ENCODE measurements at places on chromosomes 7 and 10. TPM values are rescaled to one million over a fixed set of nuclear protein-coding genes. Genes with fewer than 3 reads are reported as not detected.
A peak's percentile ranks its signal among the peaks of the same experiment; 100 is the strongest.

DNA sequence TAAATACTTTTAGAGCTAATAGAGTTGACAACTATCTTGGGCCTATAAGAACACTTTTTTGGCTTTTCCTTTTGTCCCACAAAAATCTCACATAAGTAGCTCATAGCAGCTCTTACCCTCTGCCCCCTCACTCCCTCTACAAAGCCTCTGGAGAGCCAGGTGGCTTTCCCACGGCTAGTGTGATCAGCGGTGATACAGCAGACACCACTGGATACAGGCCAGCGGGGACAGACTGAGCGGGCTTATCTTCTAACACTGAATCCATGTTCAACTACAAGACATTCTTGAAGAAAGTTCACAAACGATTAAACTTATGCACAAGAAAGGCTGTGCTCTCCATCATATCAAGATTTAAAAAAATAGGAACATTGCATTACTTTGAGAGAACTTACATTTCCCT lies 377.2 kb downstream of the PARD3 start:
- DNase-seq, result no peak

DNA sequence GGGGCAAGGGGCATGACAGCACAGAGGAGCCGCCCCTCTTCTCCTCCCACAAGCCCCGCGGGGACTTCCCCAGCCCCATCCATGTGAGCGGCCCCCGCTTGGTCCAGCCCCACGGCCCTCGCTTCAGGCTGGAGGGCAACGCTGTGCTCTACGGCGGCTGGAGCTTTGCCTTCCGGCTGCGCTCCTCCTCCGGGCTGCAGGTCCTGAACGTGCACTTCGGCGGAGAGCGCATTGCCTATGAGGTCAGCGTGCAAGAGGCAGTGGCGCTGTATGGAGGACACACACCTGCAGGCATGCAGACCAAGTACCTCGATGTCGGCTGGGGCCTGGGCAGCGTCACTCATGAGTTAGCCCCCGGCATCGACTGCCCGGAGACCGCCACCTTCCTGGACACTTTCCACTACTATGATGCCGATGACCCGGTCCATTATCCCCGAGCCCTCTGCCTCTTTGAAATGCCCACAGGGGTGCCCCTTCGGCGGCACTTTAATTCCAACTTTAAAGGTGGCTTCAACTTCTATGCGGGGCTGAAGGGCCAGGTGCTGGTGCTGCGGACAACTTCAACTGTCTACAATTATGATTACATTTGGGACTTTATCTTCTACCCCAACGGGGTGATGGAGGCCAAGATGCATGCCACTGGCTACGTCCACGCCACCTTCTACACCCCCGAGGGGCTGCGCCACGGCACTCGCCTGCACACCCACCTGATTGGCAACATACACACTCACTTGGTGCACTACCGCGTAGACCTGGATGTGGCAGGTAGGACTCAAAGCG lies 5.1 kb downstream of the AOC1 start:
- DNase-seq, result peak; percentile 79

GRCh38 chr10:32144817-32145688 lies 88.8 kb upstream of the KIF5B start:
- DNase-seq, result no peak

GRCh38 chr10:33235251-33235884 lies 99.1 kb downstream of the NRP1 start:
- no peak for DNase-seq

- no peak for DNase-seq
Measured at GRCh38 chr10:130048081-130048480, 62.5 kb downstream of the C10orf143 start.

DNA sequence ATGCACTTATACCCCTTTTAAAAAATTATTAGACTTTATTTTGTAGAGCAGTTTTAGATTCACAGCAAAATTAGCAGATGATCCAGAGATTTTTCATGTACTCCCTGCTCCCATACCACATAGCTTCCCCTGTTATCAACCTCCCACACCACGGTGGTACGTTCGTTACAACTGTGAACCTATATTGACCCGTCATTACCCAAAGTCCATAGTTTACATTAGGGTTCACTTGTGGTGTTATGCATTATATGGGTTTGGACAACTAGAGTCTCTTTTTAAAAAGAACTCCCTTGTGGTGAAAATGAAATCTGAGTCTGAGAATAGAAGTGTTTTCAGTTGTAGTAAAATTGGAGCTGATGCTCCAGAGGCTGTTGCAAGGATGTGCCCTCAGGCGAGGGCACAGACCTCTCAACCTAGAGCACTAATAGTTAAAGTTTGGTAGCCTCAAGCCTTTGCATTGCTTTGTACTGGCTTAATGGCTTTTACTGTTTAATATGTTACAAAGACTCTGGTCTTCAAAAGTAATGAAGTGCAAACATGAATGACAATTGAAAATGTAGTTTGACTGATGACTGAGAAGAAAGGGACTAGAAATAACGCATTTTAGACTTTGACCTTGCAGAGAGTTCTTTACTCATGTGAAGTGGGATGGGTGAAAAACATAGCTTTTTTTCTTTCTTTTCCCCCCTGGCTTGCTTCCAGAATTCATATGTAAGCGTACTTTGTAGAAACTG lies 30.6 kb upstream of the CSTF2T start:
- DNase-seq, result no peak

GRCh38 chr7:85573844-85574243 lies 387.0 kb upstream of the SEMA3D start:
- DNase-seq, result no peak

DNA sequence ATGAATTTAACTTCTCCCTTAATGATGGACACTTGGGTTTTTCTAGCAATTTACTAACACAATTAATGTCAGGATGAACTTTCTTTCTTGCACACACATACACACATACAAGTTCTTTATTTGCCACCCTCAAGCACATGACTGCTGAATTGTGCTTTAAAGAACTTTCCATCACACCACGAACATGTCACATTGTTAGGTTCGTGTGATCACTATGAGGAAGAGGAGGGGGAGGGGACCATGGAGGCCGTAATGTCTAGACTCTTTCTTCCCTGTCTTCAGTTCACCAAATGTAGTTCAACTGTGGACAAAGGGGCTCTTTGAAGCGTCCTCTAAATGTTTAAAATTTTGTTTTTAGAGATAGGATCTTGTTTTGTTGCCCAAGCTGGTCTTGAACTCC lies 31.0 kb downstream of the NUP42 start:
- DNase-seq, result no peak

DNA sequence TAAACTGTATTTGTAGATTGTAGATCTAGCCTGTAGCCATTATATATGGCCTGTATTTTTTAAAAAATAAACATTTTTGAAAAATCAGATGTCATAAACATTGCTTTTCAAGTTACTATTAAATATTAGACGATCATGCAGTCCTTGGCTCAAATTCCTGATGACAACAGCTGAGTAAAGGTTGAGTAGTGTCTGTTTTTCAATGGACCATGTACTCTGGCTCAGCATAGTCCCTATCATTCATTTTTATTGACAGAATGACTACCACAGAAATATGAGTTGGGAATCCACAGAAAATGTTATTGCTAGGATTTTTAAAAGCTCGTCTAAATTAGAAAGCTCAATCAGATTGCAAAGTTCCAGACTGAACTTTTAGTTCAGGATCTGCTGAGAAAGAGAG lies 145.4 kb downstream of the SORCS1 start:
- DNase-seq, result no peak

GRCh38 chr7:72781161-72781560 lies 46.8 kb downstream of the TYW1B start:
- DNase-seq, result no peak

DNA sequence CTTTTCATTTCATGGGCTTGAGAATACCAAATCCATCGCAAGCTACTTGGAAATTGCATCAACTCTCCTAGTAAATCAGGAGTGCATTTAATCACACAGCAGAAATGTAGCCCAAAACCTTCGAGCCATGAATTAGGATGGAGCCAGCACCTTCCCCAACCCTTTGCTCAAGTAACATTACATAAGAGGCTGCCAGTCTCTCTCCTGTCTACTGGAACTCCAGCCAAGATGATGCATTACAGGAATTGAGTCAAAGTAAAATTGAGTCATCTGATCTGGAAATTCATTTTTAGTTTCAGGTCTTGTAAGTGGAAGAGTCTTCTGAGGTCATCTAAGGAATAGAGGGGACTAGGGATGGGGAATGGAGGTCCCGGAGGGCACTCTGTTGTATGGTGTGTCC lies 69.7 kb upstream of the FHIP2A start:
- no peak for DNase-seq

- no peak for DNase-seq
Measured at GRCh38 chr10:99460070-99460469, 29.6 kb upstream of the GOT1 start.

DNA sequence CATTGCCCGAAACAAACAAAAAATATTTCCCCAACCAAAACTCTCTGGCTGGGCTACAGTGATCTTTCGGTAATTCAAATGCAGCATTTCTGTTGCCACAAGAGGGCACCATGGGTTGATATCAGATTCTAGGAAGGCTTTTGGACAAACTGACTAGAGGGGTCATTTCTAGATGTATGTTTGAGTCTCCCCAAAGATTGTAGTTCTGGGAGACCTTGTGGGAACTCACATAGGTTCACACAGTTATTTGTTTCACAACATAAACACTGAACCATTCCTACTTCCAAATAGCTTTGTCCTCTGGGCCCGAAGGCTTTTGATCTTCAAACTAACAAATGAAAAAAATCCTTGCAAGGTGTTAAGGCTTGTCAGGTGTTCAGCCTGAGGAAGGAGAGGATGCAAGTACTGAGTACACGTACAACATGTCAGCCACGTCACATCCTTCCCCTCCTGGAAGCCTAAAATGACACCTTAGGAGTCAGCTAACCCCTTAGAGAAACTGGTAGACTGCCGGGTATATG lies 37.0 kb upstream of the IL15RA start:
- DNase-seq, result no peak

DNA sequence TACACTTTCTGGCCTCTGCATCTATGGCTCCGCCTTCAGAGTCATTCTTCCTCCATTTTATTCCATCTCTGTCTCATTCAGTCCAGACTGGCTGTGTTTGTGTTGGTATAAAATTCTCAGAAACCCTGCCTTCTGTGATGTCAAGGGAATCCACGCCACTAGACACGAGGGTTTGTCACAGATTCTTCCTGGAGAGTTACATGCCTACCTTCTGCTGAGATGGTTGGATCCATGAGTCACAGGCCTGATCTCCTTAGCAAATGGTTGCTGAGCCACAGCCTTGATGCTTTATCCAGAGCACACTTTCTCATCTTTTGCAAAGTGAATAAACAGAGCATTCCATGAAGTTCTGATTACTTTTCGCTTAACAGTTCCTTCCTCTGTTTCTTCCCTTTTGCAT lies 35.9 kb upstream of the TSPAN33 start:
- DNase-seq, result no peak

DNA sequence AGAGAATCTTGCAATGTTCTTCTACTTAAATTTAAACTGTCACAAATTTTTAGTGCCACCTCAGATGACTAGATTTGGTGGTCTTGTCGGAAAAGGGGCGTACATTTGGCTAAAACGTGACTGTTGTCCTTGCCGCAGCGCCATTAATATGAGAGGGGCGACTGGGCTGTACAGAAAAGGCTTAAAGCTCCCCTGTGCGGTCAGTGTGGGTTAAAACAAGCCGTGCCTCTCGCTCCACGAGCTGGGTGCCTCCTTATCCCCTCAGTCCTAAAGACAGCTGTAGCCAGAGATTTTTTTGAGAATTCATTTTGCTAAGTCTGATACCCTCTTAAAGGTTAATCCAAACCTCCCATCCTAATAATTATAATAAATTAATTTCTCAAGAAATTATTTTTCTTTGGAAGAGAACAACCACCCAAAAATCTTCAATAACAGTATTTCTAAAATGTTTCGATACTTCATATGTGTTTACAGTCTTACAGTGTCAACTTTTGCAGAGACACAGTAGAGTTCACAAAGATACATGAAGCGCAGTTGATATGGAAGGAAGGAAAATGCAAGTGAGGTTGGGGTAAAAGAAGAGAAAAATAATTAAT lies 68.6 kb downstream of the C7orf25 start:
- no peak for DNase-seq

GRCh38 chr10:89002226-89002978 lies 11.8 kb downstream of the FAS start:
- no peak for DNase-seq

GRCh38 chr10:82208726-82209125 lies 333.7 kb downstream of the NRG3 start:
- DNase-seq, result no peak

- no peak for DNase-seq
Measured at GRCh38 chr10:8369666-8370065, 315.2 kb downstream of the GATA3 start.

DNA sequence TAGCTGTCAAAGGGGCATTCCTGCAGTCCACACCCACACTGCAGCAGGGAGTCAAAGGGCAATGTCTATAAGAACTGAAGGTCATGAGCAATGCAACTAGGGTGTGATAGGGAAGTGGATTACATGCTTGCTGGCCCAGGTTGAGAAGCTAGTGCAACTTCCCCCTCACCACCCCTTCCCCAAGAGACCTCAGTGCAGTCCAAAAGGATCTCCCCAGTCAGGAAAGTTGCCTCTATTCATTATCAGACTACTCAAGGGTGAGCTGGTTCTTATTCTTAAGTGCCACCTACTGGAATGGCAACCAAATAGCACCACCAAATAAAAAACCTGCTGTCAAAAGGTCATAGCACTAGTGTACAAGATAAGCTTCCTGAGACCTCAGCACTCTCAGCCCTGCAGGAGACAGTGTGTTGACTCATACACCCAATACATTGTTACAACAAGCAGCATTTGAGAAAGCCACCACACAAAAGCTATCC lies 28.2 kb downstream of the MTERF1 start:
- no peak for DNase-seq

- DNase-seq, result no peak
Measured at GRCh38 chr7:78015574-78016260, 217.1 kb downstream of the PHTF2 start.

DNA sequence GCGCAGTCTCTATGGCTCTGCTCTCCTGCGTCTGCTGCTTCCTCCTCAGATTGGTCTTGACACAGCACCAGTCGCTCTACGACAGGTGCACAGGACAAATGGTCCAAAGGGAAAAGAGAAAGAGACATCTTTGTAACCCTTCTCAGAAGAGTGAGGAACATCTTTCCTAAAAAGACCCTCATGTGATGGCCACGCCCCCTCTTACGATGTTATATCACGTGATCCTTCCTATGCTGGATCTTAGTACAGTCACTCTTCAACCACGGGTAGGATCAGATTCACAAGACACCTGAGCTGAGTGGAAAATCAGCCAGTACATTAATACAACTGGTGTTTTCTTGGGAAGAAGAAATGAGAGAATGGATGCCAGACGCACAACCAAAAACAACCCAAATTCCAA lies 262.2 kb upstream of the CELF2 start:
- DNase-seq, result no peak

NUPR2 gene
- not detected for total RNA-seq

FAM24B gene
- 0.67 TPM for total RNA-seq

MOGAT3 gene
- total RNA-seq, result not detected

AMZ1 gene
- total RNA-seq, result 0.16 TPM

TACC2 gene
- 31.0 TPM for total RNA-seq

ARL4A gene
- total RNA-seq, result 34.9 TPM

NEUROG3 gene
- 0.71 TPM for total RNA-seq

FAM241B gene
- 2.6 TPM for total RNA-seq

AS3MT gene
- total RNA-seq, result 2.1 TPM

HEPACAM2 gene
- not detected for total RNA-seq

FAM131B gene
- 1.8 TPM for total RNA-seq

COL1A2 gene
- total RNA-seq, result 401 TPM

ANKRD61 gene
- 0.45 TPM for total RNA-seq

FAM180A gene
- total RNA-seq, result 4.8 TPM

NOS3 gene
- 57.1 TPM for total RNA-seq

HILPDA gene
- 31.1 TPM for total RNA-seq

SUN3 gene
- not detected for total RNA-seq

Data from mesenteric fat pad (tissue), 1 donor.